ENCODE measurements at places on chromosomes 16 and 17.

DNA sequence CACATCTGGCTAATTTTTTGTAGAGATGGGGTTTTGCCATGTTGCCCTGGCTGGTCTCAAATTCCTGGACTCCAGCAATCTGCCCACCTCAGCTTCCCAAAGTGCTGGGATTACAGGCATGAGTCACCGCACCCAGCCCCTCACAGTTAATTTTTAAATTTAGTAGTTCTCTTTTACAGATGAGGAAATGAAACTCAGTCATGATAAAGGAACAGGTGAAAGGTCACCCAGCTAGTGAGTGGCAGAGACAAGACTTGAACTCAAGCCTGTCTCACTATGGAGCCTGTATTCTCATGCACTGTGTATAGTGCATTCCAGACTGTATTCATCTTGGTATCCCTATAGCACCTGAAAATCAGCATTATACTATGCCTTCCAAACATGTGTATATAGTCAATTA, 77.1 kb upstream of the WSB1 start:
- DNase-seq, result no peak

DNA sequence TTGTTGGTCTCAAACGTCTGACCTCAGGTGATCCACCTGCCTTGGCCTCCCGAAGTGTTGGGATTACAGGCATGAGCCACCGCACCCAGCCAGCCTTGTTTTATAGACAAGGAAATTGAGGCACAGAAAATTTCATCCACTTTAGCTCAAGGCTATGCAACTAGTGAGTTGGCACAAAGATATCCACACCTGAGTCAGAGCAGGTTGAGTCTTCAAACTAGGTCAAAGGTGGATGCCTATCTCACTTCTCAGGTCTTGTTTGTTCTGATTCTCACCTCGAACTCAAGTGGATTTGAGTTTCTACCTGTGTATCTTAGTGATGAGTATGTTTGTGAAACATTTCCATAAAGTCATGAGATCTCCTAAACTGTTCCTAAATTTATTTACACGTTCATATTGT, 35.6 kb upstream of the GAS7 start:
- no peak for DNase-seq

- no peak for DNase-seq
These were observed 147.7 kb downstream of the SKAP1 start for GRCh38 chr17:48282303-48282702.

DNA sequence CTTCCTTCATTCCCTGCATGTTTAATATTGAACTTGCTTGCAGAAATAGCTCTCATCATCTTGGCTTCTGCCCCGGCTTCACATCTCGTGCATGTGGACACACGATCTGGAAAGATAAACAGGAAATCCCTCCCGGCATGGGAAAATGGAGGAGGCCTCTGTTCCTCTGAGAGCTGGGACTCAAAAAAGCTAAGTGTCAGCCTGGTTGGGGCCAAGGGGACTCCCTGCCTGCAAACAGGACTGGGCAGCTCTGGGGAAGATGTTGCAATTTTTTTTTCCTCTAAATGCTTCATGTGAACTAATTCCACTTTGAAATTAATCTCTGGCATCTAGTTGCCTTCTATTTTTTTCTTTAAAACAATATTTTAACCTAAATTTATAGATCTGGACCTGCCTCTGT, 24.8 kb downstream of the ITPRIPL2 start:
- no peak for DNase-seq

DNA sequence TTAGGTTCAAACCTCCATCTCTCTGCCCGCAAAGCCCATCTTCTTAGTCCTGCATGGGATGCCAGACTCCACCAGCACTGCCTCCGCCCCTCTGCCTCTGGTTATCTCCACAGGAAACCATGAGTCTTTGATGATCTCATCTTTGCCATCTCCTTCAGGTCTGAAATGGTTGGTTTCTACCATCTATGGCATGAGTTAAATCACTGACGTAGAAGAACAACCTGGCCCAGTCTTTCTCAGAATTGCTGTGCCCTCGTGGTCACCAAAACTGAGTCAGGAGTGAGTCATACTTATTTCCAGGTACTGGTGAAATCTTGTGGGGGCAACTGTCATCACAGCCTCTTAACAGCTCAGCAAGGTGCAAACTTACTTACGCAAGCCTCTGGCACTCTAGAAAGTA, 468.7 kb upstream of the C16orf82 start:
- peak; percentile 45 for DNase-seq

DNA sequence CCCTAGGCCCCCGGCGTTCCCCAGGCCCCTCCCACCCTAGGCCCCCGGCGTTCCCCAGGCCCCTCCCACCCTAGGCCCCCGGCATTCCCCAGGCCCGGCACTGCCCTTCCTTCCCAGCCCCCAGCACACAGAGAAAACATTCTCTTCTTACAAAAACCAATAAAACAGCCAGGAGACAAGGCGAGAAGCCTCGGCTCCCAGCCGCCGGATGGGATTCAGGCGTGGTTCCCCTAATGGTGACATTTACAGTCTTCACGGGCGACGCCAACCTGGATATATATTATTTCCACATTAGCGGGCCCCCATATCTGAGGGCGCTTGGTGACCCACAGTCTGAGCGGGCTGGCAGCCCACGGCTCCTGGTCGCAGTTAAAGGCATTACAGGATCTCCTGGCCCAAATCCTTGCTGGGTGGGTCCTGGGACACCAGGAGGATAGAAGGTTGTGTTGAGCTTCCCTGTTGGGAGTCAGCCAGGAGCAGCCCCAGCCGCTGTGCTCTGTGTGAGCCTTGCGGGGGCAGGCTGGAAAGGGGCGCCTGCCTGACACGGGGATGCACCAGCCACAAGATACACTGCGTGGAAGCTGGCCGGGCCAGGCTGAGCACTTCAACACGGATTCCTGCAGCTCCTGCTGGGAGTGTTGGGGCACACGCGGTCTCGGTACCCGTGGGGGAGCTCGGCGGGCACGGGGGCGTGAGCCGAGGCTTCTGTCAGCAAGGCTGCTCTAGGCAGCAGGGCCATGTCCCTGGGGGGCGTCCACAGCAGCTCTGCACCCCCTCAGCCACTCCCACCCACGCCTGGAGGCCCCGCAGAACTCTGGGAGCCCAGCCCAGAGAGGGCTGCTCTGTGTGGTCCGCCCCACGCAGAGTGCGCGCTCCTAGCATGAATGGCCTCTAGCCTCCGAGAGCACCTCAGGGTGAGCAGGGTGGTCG, 83.7 kb downstream of the LMF1 start:
- no peak for DNase-seq

- DNase-seq, result no peak
These were observed 77.0 kb downstream of the MRC2 start for GRCh38 chr17:62704381-62704971.

DNA sequence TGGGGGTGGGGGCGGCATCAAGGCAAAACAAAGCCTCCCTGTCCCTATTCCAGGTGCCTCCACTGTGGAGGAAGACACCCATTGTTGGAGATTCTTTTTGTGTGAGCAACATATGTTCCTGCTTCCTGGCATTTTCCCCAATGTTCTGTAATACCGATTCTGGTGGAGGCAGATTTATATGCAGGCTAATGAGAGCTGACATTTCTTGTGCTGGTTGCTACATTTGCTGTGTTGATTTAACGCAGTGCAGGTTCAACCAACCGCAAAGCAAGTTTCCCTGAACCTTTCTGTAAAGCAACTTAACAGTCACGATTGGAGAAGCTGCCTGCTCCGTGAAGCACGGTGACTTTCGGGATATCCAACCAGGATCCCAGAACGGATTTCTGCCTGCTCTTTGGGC, 260.5 kb downstream of the CBLN1 start:
- no peak for DNase-seq

DNA sequence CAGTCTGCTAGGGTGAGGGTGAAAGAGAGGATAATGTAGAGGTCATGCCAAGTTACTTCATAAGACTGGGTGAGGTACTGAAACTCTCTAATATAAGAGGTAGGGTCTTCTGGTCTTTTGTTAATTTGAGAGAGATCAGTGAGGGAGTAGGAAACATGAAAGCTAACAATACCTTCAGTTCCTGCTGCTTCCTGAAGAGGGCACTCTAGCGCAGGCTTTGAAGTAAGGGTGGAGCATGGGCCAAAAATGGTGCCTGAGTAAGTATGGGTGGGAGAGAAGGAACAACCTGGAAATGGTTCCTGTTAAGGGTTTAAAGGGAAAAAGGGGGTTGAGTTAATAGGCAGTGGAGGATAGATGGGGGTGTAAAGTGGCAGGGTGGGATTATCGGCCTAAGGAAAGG, 2449.5 kb downstream of the TP53TG3F start:
- peak; percentile 5 for DNase-seq

- no peak for DNase-seq
These were observed 85.7 kb downstream of the CMIP start for GRCh38 chr16:81530296-81530721.

- no peak for DNase-seq
These were observed 142.1 kb downstream of the SLC39A11 start for GRCh38 chr17:72950242-72950931.

Data from stimulated activated CD4-positive, alpha-beta T cell treated with anti-CD3 and anti-CD28 coated beads, Interleukin-4, amount 100 ng/mL, for 48 hours (primary cell).